ENCODE measurements at places on chromosomes 1 and 21. TPM values are rescaled to one million over a fixed set of nuclear protein-coding genes. Genes with fewer than 3 reads are reported as not detected.
A peak's percentile ranks its signal among the peaks of the same experiment; 100 is the strongest.

- no peak for DNase-seq
These were observed 15.6 kb downstream of the C1orf115 start for GRCh38 chr1:220705782-220706181.

DNA sequence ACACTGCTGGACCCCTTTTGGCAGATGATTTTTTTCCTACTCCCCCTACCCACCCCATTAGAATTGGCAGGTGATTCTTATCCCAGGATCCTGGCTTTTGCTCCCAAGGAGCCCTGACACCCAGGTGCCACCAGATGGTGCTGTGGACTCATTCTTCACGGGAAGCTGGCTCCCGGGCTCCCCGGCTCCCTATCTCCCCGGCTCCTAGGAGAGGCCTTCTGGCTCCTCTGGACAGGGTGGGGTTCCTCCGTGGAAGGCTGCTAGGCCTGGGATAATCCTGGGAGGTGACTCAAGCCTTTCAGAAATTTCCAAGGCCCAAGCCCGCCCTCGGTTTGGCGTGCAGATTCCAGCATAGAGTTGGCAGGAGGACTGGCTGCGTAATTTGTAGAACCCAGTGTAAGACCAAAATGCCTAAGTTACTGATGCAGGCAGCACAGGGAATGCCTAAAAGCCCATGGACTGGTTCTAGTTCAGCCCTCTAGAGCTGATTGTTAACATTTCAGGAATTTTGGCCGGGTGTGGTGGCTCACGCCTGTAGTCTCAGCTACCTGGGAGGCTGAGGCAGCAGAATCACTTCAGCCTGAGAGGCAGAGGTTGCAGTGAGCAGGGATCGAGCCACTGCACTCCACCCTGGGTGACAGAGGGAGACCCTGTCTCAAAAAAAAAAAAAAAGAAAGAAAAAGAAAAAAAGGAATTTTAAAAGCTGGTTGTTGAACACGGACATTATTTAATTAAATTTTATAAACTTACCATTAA is 6.8 kb upstream of the BSDC1 start:
- peak; percentile 88 for DNase-seq

DNA sequence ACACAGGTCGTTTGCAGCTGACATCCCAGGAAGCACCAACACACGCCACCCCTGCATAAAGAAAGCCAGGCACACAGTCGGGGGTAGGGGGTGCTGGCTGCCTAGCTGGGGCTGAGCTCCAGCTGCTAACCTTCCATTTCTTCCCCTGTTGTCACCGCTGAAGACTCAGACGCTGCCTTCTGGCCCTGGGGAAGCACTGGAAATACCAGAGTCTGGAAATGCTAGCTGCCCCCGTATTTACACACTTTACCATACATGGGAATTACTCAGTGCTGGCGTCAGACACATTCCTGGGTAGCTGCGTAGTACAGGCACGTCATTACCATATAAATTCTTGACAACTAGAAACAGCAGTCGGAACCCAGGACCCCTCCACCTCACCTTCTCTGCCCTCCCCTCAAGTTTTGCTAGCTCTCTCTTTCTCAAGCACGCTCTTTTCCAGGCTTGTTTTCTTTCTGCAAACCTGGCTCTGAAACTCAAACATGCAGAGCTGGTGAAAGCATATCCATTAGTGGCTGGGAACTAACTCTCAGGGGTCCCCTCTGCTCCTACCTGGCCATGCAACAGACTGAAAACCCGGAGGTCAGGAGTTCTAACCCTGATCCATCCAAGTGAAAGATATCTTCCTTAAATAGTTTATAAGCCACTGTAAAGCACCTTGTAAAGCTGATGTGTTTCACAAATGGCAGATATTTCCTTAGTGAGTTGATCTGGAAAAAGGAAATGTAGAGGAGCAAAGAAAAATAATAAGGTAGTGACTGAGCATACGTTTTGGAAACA is 3.3 kb downstream of the CSRP1 start:
- DNase-seq = no peak

DNA sequence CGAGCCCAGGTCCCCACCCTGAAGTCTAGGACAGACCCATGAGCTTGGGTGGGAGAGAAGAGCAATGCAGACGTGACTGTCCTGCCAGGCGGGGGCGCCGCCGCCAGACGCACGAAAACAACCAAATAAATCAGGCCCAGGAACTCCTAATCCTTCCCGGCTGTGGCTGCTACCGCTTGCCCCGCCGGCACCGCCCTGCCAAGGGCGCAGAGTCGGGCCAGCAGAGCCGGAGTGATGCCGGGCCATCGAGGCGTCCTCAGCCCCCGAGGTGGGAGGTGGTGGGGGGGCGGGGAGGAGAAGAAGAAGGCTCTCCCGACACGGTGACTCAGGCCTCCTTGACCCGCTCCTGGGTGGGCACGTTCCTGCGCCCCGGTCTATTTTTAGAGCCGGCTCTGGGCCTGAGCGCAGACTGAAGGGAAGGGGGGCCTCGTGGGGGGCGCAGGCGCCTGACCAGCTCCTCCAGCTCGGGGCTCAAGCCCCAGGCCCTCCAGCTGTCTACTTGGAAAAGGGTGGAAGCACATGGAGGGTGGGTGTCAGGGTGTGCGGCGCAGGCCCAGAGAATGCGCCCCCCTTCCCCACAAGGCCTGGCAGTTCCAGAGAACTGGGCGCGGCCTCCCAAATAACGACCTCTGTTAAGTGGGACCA is 10.7 kb upstream of the COL16A1 start:
- peak; percentile 61 for DNase-seq

OR6N1 gene
- not detected for total RNA-seq

DNA sequence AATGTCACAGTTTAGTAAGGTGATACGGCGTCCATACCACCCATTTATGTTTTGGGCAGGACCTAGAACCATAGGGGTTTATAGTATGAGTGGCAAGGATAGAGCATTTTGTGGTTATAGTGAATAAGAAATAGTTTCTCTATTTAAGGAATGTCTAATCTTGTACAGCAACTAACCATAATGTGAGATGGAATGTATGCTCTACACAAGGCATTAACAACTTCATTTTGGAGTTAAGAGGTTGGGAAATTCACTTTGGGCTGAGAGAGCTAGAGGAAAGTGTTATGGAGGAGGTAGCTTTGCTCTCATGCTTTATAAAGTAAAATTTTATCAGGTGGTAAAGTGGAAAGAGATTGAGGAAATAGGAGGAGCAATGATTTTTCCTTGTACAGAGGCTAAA is 3.0 kb upstream of the MCL1 start:
- DNase-seq = no peak

DNA sequence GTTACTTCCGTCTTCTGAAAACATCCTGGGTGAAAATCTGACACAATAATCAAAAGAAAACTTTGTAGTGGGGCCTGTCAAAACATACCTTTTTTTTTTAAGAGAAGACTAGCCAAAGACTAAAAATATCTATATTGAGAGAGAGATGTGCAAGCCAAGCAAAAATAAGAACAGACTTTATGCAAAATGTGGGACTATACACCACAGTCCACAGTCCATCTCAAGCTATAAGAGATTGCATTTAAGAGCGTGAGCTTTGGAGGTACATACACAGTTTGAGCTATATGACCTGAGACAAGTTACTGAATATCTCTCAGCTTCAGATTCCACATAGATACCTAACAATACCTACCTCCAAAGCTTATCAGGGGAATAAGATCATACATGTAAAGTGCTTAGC is 64.9 kb upstream of the DYNLT5 start:
- no peak for DNase-seq
